ENCODE measurements at places on chromosomes 12 and 14. TPM values are rescaled to one million over a fixed set of nuclear protein-coding genes. Genes with fewer than 3 reads are reported as not detected.

Gene CFAP54
- 4.6 TPM for total RNA-seq

Gene CLEC2A
- not detected for total RNA-seq

Gene ENDOU
- not detected for total RNA-seq

Gene PTPN6
- total RNA-seq = 0.22 TPM

Gene TAS2R46
- total RNA-seq = 3.5 TPM

Gene KRT72
- total RNA-seq = not detected

Gene EPYC
- not detected for total RNA-seq

Gene IGF1
- total RNA-seq = 0.22 TPM

Gene C14orf132
- 17.0 TPM for total RNA-seq

Gene SLC10A1
- total RNA-seq = not detected

Gene TBX3
- 24.7 TPM for total RNA-seq

Gene TAS2R9
- not detected for total RNA-seq

Gene PPP1R12A
- 104 TPM for total RNA-seq

Gene ANO2
- total RNA-seq = not detected

Gene GPD1
- not detected for total RNA-seq

Gene EXOC5
- 87.6 TPM for total RNA-seq

Gene PNMA1
- 28.1 TPM for total RNA-seq

Gene TAS2R42
- not detected for total RNA-seq

Gene HOXC6
- 4.8 TPM for total RNA-seq

Gene NGB
- total RNA-seq = not detected

Gene IFI27
- total RNA-seq = 43.2 TPM

Gene PTCSC3
- total RNA-seq = not detected

Gene TMEM229B
- total RNA-seq = 0.43 TPM

Gene CLECL1
- total RNA-seq = not detected
